A549 treated with DMSO at 1 μM for 4 hours (cell line): ENCODE measurements at places on chromosomes 4 and X. TPM values are rescaled to one million over a fixed set of nuclear protein-coding genes. Genes with fewer than 3 reads are reported as not detected.

The PABPC5 gene
- total RNA-seq = not detected in 5 replicates

The MGAT4D gene
- not detected in 5 replicates for total RNA-seq

The CFI gene
- total RNA-seq = 0.52 to 0.73 TPM (median 0.67 TPM) in 5 replicates

The SPANXA1 gene
- 0.17 to 0.27 TPM (median 0.26 TPM) in 3 of 5 replicates, not detected in the others for total RNA-seq

The ELF4 gene
- 32.9 to 38.8 TPM (median 35.4 TPM) in 5 replicates for total RNA-seq

The PARM1 gene
- 0.52 to 0.62 TPM (median 0.61 TPM) in 5 replicates for total RNA-seq
